ENCODE measurements at places on chromosomes 7 and 10.

GRCh38 chr10:126500866-126501265, 112.6 kb upstream of the ADAM12 start:
- no peak for DNase-seq

GRCh38 chr7:27513885-27514284, 148.8 kb downstream of the HIBADH start:
- DNase-seq: no peak

DNA sequence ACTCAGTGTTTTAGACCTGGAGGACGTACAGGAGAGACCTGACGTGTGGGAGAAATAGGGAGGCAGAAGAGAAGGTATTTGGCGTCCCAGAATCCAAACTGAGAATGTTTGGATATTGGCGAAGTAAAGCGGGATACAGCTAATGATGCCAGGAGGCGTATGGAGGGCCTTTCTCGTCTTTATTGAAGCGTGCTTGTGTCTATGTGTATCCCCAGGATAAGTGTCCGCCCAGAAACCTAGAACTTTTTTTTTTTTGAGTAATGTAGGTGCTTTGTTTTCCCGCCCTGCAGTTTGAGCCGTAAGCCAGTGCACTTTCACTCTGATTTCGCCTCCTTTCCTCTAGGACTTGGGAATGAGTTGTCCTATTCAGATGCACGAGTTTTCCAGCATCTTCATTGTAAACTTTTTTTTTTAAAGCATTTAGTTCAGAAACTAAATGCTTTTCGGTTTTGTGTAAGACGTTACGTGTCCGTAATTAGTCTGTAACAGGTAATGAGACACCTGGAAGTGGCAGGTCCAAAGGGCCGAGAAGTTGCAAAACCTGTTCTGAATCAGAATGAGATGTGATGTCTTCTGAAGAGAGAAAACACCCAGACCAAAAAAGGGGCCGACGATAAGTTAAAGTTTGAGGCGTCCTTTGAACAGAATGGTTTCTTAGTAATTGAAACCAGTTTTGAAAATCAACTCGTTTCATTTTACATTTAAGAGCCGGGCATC, 746 bp downstream of the ARL5B start:
- DNase-seq: no peak

DNA sequence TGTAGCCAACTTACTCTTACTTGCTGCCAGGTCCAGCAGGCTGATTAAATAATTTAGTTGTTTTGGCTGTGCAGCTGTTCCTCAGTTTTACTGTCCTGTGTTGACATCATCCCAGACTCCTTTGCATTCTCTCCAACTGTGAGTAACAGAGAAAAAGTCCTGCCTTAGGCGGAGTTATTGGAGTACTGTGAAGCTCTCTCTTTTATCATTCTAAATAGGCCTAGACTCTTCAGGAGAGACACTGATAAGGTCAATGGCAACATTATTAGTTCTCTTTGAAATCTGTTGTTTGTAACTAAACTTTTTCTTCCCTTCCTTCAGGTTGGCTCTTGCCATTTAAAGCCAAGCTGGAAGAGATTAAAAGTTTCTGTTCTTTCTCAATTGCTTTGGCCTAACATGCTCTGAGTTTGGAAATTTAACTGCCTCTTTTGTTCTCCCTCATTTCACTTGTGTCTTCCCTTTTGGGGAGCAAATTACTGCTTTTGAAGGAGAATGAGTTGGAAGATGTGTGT, 215.7 kb upstream of the CSTF2T start:
- DNase-seq: no peak

DNA sequence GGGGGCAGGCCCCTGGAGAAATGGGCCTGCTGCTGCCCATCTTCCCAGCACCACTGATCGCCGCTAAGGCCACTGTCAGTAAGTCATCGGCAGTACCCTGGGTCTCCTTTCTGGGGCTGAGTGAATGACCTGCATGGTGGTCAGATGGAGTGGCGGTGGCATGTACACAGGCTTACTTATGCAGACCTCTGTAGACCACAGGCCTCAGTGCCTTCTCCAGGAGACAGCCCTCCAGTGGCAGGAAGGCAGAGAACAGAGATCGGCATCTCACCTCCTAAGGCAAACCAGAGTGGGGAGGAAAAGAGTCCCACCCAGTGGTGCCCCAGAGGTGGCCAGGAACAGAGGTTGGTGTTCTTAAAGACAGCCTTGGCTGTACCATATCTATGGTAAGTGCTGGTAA, 22.8 kb upstream of the LRRC4 start:
- DNase-seq: no peak
